ENCODE measurements at places on chromosomes 6 and 20.

DNA sequence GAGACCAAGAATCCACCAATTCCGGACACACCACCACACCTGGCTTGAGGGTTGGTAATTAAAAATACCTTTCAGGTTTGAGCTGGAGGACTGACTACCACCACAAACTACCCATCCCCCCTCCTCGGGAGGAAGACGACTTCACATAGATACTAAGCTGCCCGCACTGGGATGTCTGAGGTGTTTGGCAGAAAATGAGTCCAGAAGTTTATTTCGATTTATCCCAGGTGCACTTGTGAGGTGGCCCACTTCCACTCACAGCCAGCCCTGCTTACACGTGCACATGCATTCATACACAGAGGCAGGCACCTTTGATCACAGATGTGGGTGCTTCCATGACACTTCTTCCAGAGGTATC is 187.1 kb downstream of the ID4 start:
- no peak for DNase-seq

DNA sequence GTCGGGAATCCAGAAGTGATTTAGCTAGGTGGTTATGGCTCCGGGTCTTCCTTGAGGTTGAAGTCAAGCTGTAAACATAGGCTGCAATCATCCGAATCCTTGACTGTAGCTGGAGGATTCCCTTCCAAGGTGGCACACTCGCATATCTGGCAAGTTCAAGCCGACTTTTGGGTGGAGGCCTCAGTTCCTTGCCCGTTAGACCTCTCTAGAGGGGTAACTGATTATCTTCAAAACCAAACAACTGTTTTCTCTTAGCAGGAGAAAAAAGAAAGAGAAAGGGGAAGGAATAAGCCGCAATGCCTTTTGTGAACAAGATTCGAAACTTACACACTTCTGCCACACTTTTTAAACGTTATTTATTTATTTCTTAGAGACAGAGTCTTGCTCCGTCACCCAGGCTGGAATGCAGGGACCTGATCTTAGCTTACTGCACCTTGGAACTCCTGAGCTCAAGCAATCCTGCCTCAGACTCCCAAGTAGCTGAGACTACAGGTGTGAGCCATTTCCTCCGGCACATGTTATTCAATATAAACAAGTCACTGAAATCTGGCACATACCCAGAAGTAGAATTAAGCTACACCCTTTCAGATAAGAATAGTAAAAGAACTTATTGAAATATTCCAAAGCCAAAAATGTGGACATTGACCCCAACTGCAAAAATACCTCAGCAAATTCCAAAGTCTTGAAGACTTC is 76.3 kb downstream of the HFE start:
- DNase-seq: no peak

DNA sequence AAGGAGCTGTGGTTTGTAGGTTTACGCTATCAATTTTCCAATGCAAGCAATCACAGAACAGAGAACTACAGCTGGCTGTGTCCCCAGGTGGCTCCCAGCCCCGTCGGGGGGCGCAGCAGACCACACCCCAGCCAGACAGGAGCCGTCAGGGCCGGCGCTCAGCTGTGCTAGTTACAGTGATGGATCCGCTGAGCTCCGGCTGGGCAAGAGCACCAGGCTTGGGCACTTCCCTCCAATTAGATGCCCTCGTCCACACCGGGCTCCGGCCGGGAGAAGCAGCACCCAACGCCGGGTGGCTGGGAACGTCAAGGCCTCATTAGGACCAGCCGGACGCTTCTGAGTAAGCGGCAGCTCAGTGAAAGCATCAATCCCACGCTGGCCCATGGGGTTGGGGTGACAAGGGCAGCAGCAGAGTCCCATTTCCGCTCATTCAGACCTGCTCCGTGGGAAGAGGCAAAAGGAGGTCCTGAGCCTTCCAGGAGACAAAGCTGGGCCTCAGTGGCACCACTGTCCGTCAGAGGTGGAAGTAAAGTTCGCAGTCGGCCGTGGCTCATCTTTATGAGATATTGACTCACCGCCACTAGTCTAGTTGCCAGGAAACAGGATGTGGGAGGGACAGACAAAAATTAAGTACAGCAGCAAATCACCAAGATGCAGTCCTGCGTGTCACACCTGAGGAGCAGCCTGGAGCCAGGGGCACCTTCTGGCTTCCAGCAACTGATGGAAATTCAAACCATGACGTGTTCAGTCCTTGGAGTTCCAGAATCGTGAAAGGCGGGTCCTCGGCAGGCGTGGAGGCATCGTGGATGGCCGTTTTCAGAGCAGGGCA is 164.1 kb downstream of the TAF4 start:
- no peak for DNase-seq

DNA sequence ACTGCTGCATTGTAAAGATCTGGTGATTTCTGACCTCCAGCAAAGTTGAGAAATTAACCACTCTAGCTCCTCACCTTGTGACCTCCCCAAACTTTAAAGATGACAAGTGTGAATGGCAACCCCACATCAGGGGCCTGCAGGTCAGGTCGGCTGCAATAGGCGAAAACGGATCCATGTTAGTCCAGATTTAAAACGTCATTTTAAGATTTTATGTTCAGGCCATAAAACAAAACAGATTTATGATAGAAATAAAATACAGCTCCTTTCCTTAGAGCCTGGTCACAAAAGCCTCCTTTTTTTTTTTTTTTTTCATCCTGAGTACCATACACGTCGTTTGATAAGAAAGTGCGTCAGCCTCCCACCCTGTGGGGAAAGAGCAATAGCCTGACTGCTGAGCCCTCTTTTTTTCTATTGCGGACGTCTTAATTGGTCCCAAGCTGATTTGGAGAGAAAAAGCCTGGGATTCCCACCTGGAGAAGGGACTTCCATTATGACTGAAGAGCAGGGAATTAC is 519.2 kb upstream of the NOX3 start:
- DNase-seq: no peak

DNA sequence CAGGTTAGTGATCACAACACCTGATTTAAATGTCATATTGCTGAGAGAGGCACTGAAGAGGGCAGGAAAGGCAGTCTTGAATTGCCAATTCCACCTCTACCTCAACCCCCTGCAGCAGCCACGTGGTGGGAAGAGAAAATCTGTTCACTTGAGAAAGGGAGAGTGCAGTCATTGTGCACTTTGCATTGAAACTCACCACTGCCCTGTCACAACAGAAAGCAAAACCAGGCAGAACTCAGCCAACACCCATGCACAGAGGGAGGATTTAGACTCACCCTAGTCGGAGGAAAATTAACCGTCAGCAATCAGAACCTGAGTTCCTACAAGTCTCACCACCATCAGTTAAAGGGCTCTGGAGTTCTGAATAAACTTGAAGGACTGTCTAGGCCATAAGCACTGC is 1040.2 kb downstream of the HACE1 start:
- DNase-seq: no peak

DNA sequence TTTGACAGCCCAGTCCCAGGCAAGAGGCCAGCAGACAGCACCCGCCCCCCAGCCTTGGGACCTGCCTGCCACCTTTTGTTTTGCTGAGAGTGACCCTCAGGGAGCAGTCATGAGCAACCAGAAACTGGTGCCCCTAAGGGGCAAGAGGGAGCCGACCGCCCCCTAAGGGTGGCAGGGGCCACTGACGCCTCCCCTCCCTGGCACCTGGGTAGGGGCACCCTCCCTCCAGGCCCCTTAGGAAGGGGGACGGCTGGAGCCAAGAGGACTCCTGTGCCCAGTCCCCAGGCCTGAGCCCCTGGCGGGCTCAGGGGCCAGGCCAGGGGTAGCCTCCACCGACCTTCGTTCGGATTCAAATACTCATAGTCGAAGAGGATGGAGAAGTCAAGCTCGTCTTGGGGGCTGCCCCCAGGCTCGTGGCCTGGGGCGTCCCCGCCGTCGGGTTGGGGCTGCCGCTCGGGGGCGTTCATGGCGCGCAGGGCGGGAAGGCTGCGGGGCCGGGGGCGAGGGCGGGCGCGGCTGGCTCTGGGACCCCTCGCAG is 417 bp downstream of the NFATC2 start:
- no peak for DNase-seq

GRCh38 chr20:21573259-21573658 is 59.4 kb upstream of the NKX2-2 start:
- no peak for DNase-seq

DNA sequence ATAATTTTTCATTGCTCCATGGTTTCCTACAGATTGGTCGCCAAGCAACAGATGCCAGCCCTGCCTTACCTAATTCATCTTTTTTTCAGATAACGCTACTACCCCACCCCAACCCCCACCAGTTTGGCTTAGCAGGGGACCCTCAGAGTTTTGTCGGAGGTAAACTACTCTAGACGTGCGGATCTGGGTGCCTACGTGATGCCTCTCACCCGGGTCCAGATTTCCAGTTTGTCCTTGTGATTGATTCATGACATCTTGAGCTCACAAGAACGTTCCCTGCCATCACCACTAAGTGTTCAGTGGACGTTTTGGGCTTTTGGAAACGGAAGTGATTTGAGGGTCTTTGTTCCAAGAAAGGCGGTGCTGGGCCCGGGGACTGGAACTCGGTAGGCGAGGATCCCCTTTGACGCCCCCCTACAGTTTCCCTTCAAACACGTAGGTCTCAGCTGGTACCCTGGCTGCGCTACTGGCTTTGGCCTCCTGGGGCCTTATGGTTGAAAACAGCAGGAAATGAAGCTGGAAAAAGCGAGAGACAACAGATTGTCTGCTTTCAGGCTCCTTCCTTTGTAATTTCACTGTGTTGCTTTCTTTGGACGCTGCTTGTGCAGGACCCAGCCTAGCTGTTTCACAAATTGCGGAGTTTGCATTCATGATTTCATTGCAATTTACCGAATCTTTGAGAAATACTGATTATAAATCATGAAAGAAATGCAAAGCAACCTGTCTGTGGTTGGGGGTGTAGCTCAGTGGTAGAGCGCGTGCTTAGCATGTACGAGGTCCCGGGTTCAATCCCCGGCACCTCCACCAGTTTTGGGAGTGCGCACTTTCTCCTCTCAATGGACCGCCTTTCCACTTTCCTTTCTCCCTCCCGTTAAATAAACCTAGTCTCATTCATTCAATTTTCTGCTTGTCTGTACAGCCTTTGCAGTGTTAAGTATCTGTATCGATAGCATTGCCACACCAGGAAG is 81.0 kb downstream of the GPX5 start:
- peak; percentile 81 for DNase-seq

- no peak for DNase-seq
These were observed 94.2 kb downstream of the RREB1 start for GRCh38 chr6:7201732-7202541.

GRCh38 chr6:124226396-124226795 is 422.7 kb downstream of the NKAIN2 start:
- no peak for DNase-seq

DNA sequence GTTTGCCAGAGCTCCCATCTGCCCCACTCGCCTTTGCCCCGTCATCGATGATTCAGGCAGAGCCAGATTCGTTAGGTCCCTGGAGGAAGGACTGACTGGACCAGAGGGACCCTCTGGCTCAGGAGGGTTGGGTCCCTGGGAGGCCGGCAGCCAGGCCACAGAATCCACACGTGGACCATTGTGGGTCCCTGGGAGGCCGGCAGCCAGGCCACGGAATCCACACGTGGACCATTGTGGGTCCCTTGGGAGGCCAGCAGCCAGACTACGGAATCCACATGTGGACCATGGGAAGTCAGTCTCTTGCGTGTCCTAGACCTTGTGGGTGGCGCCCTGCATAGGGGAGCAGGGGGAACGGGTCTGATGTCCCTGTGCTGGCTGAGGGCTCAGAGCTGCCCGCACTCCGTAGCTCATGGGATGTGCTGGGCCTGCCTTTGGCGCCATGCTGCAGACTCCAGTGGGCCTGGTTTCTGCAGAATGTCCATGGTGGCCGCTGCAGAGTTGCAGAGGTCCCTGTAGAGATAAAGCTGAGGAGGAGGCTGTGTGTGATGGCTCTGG is 23.5 kb downstream of the UCKL1 start:
- DNase-seq: no peak

DNA sequence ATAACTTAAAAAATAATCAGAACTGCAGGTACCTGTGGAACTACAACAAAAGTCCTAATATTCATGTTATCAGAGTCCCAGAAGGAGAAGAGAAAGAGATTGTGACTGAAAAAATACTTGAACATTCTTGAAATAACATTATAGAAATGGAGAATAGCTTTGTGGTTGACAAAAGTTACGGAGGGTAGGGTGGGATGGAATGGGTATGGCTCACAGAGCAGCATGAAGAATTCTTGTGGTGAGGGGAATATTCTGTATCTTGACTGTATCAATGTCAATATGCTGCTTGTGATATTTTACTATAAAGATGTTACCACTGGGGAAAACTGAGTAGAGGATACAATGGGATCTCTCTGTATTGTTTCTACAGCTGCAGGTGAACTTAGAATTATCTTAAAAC is 122.5 kb downstream of the DST start:
- DNase-seq: no peak

DNA sequence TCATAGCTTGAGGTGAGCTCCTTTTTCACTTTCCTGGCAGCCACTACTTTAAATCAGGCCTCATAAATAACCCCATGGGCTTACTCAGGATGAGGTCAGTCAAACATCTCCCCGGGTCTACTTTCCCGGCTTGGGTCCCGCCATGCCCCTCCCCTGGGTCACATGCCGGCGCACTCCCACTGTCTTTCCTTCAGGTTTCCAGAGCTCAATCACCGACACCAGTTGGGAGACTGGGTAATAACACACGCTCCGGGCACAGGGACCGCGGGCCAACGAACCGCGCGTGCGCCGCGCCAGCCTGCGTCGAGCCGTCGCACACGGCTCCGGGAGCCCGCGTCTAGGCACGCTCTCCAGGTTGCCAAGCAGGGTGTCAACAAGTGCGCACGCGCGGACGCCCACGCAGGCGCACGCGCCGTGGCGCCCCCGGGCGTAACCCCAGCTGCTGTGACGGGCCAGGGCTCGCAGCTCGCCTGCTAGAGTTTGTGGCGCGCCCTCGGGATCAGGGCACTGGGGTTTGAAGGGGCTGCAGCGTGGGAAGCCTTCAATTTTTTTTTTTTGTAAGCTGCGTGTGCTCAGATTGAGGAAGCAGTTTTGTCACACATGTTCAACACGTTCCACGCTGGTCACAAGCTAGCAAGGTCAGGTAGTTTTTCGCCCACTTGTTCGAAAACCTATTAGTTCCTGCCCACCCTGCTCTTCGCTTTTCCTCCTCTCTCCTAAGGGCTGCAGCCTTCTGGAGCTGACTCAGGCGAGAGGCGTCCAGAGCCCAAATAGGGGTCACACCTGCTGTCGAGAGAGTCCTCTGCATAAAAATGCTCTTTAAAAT is 31.8 kb downstream of the TFAP2B start:
- DNase-seq: no peak

- no peak for DNase-seq
These were observed 92.8 kb upstream of the FAM184A start for GRCh38 chr6:119171088-119171841.

DNA sequence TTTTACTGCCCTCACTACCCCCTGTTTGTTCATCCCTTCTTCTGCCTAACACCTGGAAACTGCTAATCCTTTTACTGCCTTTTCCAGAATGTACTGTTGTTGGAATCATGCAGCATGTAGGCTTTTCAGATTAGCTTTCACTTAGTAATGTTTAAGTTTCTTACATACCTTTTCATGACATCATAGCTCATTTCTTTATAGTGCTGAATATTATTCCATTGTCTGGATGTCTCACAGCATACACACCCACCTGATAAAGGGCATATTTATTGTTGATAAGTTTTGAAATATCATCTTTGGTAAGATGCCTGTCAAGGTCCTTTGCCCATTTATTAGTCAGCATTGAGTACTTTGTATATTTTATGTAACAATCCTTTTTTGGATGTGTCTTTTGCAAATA is 588.2 kb upstream of the NRSN1 start:
- DNase-seq: peak; percentile 13

Data from adipocyte (in vitro differentiated cells).